CD4-positive, alpha-beta T cell treated with Interleukin-21 for 1 hour (primary cell): ENCODE measurements at places on chromosomes 1 and 21.

GRCh38 chr1:6911021-6911941, 126.0 kb downstream of the CAMTA1 start:
- no peak for DNase-seq

DNA sequence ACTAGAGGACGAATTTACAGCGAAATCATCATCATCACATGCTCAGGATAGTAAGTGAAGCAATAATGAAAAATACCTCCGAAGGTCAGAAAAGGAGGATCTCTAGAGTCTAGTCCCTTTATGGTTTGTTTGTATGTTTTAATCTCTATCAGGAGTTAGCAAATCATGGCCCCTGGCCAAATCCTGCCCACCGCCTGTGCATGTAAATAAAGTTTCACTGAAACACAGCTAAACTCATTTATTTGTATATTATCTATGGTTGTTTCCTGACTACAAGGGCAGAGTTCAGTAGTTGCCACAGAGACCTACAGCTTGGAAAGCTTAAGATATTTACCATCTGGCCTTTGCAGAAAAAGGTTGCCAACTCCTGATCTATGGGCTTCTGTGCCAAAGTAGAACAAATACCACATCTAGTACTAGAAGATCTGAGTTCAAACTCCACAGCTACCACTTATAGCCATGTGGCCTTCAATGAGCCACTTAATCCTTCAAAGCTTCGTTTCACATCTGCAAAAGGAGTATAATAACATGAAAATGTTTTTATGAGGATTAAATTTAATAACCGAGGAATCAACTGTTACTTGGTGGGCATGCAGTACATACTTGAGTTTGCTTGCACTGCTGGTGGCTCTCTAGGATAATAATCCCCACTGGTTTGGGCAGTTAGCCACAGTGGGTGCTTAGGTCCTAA, 94.0 kb upstream of the KIF26B start:
- DNase-seq = no peak

DNA sequence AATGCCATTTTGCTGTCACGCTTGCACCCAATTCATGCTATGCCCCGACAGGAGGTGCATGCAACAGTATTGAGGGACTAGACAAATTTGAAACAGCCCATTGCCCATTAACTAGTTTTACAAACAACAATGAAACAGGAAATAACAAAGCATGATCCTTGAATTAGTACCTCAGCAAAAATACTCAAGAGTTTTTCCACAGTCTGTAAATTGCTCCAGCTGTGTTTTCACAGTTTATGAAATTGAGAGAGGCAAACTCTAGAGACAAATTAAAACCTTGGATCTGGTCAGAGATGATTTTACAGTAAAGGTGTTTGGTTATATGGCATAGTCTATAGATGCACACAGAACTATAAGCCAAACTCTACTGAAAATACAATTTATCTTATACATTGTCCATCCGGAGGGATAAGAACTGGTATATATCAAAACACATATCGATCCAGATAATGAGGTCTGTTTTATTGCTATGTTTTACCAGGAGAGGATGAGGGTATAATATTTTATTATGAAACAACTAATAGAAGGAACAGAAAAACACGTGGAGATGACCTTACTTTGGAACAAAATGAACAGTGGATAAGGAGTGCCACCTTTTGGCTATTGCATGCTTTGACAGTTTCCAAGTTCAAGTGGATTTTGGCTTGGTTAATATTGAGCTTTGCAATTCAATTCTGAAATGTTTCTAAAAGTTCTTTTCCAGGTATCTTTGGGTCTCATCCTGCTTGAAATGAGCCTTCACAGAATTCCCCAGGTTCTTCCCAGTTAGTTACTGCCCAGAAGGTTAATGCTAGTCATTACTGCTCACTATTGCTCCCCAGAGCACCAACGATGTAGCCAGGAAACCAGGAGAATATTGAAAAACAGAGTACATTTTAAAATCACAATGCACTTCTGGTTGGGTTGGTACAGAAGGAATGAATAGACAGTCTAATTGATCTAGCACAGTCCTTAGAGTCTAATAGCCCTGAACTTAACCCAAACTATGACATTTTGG, 45.7 kb downstream of the ZC3H11B start:
- no peak for DNase-seq

DNA sequence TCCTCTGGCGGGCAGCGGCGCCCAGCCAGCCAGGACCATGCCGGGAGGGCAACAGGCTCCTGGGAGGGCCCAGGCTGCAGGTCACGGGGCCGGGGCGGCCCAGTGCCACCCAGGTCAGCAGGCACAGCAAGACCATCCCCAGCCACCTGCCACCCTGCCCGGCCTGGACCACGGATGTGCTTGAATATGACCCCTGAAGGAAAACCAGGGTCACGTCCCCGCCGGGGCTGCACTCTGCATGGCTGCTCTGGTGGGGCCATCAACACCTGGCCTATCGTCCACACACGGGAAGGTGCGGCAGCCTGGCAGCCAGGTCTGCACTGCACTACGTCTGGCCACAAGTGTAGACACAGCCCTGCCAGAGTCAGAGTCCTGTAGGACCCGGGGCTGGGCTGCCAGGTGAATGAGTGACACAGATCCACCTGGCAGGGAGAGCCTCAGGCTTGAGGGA, 6.9 kb downstream of the WNT9A start:
- DNase-seq = no peak

- no peak for DNase-seq
These were observed 1588.9 kb downstream of the KCNT2 start for GRCh38 chr1:195019385-195019784.

DNA sequence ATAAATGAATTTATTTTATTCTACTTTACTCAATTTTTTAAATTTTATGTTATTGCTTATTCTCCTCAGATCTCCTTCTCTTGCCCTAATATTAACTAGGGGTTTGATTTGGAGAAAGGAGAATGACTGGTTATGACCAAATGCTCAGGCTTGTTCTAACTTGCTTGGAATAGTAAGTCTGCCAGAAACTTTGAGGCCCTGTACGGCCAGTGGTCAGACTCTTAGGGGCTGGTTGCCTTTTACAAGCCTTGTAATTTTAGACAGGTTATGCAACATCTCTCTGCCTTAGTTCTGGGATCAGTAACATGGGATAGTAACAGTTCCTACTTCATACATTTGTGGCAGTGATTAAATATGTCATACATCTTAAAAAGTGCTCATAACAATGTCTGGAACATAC, 279.5 kb downstream of the DUSP10 start:
- DNase-seq = no peak

DNA sequence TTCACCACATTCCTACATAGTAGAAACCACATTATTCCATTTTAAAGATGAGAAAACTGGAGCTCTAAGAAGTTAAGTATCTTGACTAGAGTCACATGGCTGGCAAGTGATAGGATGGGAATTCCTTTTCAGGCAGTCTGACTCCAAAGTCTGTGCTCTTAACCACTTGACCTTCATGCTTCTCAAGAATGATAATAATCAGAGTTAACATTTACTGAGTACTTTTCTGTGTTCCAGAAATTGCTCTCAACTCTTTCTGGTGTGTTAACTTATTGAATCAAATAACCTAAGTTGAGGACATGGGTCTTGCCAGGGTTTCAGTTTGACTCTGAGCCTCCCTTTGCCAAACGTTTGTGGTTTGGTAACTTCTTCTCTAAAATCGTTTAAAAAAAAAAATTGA, 169.4 kb downstream of the RASAL2 start:
- DNase-seq = no peak

GRCh38 chr1:14421977-14422609, 176.4 kb upstream of the KAZN start:
- no peak for DNase-seq

DNA sequence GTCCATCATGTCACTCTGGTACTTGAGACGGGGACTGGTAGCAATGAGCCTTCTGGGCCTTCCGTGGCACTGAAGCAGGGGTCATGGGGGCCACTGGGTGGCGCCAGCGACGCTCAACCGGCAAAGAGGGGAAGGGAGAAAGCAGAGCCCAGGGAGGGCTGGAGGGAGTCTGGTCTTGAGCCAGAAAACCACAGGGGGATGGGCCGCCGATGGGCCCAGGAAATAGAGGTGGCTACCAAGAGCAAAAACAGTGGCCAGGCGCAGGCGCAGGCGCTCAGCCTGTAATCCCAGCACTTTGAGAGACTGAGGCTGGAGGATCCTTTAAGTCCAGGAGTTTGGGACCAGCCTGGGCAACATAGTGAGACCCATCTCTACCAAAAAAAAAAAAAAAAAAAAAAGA, 21.8 kb downstream of the EXOC8 start:
- DNase-seq = peak; percentile 41

DNA sequence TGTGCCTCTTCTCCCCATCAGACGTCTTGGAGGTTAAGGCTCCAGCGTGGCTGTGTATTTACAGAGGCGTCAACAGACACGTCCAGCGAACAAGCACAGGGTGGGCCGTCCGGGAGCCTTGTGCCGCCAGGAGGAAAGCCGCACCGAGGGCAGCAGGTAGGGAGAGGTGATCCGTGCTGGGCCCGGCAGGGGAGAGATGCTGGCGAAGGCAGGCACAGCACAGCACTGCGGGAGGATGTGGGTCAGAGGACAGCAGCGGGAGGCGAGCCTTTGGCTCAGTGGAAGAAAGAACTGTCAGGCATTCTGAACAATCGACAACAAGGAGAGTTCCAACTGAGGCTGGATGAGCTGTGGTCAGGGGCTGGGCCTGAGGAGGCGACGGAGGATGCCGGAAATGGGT, 144.1 kb upstream of the TNR start:
- no peak for DNase-seq

- DNase-seq = no peak
These were observed 7.6 kb upstream of the TFF1 start for GRCh38 chr21:42373908-42374455.

GRCh38 chr21:34510148-34511142, 1.6 kb downstream of the KCNE1 start:
- DNase-seq = peak; percentile 21

DNA sequence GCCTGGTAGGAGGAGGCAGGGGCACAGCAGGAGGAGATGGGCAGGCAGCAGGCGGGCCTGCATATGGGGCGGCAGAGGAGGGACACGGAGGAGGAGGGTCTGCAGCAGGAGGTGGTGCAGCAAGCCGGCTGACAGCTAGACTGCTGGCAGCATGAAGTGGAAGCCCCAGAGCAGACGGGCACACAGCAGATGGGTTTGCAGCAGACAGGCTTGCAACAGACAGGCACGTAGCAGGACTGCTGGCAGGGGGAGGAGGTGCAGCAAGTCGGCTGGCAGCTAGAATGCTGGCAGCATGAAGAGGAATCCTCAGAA, 615 bp downstream of the KRTAP10-5 start:
- DNase-seq = no peak

GRCh38 chr1:21865943-21866706, 54.1 kb downstream of the LDLRAD2 start:
- DNase-seq = peak; percentile 25

DNA sequence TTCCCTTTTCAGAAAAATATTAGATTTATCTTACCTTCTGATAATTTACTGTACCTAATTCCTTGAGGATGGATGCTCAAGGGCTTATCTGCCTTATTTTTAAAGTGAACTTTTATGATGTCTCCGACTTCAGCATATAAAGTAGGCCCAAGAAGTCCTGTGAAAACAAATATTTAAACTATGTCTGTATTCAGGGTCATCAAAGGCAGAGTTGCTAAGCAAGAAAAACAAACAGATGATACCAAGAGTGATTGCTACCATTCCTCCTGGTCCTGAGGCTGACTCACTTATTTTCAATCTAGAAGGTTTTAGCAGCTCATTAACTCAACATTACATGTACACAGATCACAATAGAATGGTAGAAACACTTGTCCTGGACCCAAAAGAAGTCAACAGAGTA, 14.1 kb downstream of the F5 start:
- DNase-seq = peak; percentile 29

DNA sequence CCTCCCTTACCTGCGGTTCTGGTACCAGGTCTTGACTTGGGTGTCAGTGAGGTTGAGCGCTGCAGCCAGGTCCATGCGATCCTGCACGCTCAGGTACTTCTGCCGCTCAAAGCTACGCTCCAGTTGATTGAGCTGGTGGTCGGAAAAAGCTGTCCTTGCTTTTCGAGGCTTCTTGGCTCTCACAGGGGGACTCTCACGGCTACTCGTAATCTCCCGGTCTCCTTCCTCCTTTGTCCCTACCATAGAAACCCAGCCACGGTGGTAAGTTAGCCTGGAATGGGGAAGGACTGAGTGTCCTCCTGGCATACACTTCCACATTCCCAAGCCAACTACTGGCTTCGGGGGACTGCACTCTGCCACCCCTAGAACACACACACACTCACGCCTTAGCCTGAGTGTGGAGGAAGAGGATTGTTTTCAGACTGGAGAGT, 2.6 kb downstream of the BARHL2 start:
- no peak for DNase-seq

DNA sequence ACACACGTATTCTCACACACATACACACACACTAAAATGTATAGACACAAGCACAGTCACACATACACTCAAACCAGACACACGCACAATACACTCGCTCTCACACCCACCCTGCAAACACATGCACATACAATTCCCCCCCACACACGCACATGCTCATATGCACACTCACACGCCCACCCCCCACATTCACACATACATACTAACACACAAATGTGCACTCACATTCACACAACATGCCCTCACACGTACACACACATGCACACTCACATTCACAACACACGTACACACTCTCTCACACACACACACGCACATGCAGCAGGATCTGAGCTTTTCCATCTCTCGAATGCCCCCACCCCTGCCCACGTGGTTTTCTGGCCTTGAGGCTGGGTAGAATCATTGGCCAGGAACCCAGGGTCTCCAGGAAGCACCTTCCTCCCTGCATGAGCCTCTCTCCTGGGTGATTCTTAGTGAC, 589.7 kb downstream of the PTPRU start:
- DNase-seq = no peak

- DNase-seq = no peak
These were observed 120.3 kb upstream of the COL6A1 start for GRCh38 chr21:45861156-45861870.

DNA sequence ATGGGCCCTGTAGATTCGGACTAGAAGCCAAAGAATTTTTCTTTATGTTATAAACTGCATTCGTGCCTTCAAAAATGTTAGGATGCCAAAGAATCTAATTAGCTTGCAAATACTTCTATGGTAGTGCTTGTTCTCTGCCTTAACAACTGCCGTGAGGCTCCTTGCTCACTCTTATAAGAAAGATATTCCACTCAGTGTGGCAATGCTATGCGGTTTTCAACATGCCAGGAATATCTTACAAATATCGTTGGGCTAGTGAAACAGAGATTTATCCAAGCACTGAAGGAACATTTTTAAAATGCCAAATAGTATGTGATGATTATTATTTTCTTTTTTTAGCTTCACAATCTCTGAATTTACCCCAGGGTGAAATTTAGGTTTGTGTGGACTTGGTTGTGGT, 198.2 kb downstream of the GREM2 start:
- DNase-seq = no peak

- DNase-seq = no peak
These were observed 53.0 kb downstream of the OLFML2B start for GRCh38 chr1:161970633-161971032.
